IPS-NIHi11 (cell line): ENCODE measurements at places on chromosomes 6 and 20.

GRCh38 chr6:89037141-89037900 is 43.2 kb upstream of the PNRC1 start:
- DNase-seq, result no peak

GRCh38 chr6:150723857-150724256 is 124.2 kb downstream of the PLEKHG1 start:
- no peak for DNase-seq

DNA sequence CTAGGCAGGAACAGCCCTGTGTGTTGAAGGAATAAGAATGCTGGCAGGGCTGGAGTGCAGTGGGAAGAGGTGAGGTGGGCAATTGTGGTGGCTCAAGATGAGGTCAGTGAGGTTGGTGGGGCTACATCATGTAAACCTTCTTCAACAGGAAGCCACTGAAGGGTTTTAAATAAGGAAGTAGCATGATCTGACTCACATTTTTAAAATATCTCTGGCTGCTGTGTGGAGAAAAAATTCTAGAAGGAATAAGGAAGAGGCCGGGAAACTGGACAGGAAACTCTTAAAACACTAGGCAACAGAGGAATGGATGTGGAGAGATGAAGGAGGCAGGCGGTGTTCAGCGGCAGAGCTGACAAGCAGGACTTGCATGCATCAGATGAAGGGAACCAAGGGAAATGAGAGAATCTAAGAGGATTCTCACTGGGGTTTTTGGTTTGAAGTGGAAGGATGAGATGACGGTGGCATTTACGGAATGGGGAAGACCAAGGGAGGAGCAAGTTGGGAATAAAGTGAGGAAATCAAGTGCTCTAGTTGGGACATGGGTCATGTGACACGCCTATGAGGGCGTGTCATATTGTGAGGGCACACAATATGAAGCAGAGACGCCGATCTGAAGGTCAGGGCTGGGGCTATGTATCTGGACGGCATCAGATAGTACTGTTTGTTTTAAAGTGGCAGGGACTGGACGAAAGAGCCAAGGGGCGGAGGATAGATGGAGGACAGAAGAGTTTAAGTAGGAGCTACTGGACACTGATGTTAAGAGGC is 18.2 kb downstream of the TMEM242 start:
- DNase-seq, result no peak

GRCh38 chr20:14570811-14571210 is 233.4 kb upstream of the FLRT3 start:
- DNase-seq, result no peak

DNA sequence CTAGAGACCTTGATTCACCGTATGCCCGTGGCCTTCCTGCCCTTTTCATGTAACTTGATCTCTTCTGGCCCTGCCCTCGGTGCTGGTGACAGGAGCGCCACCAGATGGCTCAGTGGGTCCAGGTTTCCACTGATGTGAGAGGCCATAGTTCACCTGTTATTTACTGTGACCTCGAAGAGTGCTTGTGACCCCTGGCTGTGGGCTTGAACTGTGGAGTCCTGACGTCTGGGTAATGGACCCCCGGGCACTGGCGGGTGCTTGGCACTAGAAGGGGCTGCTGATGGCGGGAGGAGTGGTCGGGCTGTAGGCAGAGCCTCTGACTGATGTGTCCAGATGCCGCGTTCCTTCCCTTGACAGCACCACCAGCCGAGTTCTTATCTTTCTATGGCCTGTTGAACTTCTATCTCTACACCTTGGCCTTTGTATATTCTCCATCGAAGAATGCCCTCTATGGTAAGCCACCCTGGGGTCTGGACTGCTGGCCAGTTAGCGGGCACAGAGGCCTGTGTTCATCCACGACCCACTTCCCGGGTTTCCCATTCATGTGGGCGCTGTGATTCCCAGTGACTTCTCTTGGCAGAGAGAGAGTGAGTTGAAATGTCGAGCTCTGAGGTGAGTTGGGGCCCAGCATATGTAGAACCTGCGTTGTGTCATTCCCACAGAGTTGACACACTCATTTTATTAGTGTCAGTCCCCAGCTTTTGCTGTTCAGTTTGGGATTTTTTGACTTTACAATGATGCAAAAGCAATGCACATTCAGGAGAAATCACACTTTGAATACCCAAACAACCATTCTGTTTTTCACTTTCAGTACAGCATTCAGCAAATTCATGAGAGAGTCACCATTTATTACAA is 14.9 kb downstream of the DYNLT1 start:
- DNase-seq, result peak; percentile 80
